Chondrocyte (in vitro differentiated cells): ENCODE measurements at places on chromosomes 7 and 10. TPM values are rescaled to one million over a fixed set of nuclear protein-coding genes. Genes with fewer than 3 reads are reported as not detected.

GRCh38 chr7:26292768-26293560 is 1.3 kb downstream of the SNX10 start:
- no peak for DNase-seq

DNA sequence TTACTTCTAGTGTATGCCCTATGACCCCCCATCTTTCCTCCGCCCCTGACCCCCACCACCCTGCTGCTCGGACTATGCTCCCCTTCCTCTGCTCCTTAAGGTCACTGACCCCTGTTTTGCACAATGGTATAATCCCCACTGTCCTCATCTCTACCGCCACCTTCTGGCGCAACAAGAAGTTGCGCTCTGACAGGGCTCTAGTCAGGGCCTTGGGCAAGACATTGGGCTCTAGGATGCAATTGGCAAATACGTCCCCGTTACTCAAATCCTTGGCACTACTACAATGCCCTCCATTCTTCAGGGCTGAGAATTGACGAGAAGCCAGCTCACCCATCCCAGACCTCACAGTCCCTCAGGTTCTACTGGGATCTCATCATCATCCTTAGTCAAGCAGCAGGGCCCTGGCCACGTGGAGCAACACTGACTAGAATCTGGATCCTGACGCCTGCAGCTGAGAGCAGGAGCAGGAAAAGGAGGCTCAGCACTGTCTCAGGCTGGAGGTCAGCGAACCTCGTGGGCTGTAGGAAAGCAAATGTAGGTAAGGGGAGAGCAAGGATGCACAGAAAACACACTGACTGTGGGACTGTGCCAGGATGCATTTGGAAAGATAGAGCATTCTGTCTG is 10.6 kb downstream of the LRIT2 start:
- no peak for DNase-seq

GRCh38 chr7:22255342-22255741 is 101.6 kb downstream of the RAPGEF5 start:
- DNase-seq, result no peak

DNA sequence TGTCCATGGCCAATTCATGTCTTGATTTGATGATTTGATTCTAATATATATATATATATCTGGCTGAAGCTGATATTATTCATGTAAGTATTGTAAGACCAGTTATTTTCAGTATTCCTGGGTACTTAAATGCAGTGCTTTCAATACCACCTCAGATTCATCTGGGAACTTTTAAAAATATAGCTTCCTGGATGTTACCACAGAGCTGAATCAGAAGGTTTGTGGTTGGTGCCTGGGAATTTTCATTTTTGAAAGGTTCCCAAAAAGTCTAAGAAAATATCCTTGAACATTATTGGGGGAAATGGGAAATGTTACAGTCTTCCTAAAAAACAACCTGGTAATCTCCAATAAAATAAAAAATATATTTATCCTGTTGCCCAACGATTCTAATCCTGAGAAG is 10.7 kb upstream of the PPP3CB start:
- DNase-seq, result no peak

GRCh38 chr7:7719236-7719635 is 829 bp upstream of the RPA3 start:
- DNase-seq, result no peak

DNA sequence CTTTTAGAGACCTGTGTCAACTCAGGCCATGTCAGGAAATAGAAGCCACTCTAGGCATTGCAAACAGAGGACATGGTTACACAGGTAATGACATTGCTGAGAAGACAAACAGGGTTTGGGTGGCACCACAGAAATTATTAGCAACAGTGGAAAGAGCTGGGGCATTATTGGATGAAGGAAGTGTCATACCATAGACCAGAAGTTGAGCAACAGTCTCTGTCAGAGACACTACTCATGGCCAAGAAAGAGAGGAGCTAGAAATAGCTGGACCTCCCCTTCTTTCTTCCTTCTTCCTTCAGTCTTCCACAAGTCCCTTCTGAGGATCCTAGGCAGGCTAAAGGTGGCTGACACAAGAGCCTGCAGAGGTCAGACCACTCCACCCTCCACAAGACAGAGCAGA is 4.2 kb upstream of the LIPA start:
- no peak for DNase-seq

DNA sequence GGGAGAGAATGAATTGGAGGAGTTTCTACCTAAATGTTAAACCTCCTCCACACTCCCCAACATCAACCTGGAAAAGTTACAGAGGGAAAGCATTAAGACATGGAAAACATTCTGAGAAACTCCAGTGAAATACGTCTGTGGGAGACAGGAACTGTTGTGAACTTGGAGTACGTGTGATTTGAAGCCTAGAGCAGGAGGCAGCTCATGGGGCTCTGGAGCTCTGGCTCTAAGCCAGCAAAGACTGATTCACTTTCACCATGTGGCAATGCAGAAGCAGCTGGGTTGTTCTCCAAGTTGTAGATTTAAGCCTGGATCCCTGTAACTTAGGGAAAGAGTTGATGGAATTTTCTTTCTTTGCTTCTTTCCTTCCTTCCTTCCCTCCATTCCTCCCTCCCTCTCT is 503.2 kb downstream of the NRG3 start:
- no peak for DNase-seq

DNA sequence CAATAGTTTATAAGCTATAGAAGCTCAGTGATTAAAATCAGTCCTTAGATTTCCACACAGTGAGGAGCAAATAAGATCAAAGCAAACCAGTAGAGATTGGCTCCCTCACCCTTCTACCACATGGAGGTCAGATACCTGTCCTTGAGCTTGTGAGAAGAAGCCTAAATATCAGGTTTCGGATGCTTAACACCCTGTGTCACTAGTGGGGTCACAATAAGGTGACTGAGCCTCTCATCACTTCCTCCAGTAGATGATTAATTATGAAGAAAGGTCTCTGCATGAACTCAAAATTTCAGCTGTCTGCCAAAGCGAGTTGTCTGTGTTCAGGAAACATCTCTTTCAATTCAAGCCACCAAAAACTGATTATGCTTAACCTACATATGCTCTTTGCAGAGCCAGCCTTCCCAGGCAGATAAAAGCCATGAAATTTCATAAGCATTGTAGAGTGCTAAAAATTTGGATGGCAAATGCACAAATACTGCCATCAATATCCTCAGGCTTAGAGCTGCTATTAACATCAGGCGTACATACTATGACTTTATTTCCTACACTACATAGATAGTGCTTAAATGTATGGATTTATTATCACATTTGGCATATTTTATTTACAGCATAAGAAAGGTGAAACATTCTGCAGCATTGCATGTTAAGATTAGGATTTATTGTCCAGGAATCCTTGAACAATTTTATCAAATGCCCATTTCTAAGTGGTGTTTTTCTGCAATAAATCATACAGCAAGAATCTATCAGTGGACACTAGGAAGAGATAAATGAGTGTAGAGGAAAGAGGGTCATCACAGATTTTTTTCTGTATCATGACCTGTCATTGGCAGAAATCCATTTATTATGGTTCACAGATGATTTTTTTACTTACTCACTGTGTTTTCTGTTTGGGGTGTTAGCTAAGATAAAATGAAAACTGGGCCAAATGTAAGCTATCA is 285.1 kb upstream of the SP8 start:
- no peak for DNase-seq

- DNase-seq, result no peak
Observed at GRCh38 chr10:120580918-120581895, 124.2 kb downstream of the PLPP4 start.

GRCh38 chr7:70763961-70764691 is 367.8 kb upstream of the GALNT17 start:
- no peak for DNase-seq

DNA sequence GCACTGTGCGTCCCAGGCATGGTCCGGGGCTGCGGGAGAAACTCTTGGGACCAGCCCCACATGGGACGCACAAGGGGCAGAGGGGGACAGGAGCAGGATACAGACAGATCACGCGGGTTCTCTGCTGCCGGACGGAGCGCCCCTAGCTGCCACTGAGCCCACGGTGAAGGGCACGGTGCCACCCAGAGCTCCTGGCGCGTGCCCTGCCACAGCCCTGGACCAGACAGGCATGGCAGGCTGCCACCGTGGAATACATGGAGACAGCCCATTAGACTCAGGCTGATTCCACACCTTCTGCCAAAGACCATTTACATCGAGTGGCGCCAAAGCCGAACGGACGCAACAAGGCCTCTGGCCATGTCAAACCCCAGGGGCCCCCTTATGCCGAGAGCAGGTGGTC is 90.4 kb downstream of the MAD1L1 start:
- no peak for DNase-seq

DNA sequence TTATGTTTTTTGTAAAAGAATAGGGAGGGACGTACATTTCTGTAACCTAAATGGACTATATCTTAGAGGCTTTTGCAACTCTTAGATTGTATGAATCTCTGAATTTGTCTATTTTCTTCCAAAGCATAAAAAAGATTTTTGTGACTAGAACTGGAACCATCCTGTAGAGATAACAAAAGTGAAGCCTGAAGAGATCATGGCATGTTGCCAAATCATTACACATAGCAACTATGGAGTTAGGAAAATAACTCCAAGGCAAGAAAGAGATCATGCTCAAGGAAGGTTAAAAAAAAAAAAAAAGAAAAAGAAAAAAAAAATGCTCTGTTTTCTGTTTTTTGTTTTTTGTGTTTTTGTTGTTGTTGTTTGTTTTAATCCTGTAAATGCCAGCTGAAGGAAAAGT is 567.7 kb upstream of the ZWINT start:
- no peak for DNase-seq

- DNase-seq, result no peak
Observed at GRCh38 chr10:23448802-23449570, 10.1 kb downstream of the OTUD1 start.

DNA sequence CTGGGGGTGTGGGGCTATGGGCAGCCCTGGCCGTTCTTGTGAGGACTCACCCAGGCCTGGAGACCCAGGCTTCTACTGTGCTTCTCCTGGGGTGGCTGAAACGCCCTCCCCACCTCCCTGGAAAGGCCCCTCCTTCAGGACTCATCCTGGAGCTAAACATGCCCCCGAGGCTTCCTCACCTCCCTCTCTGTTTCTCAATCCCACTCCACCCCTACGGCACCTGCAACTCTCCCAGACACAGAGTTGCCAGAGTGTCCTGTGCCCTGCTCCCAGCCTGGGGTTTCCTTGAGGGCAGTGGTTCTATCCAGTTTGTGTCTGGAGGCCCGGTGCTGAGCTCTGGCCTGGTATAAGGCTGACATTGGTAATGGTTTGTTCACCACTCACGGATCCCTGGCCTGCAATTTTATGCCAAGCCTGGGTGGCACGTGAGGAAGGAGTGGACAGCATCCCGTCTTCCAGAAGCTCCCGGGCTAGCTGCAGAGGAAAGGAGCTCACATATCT is 68.0 kb downstream of the GRID1 start:
- DNase-seq, result peak; percentile 64

DNA sequence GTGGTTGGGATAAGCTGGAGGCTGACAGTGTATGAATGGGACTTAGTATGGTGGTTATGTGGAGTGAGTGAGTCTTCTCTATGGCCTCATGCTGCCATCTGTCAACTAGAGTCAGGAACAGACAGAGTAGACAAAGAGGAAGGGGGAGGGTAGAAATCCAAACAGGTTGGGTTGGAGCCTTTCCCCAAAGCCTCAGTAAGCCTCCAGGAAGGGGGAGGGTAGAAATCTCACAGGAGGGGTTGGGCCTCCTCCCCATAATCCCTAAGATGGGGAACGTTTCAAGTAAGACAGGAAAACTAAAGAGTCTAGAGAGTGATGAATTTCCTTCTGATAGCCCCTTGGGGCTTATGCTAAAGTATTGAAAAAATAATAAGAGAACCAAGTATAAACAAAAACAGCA is 2.0 kb upstream of the AKR1B15 start:
- no peak for DNase-seq

GRCh38 chr7:158383665-158384064 is 204.0 kb downstream of the PTPRN2 start:
- no peak for DNase-seq

DNA sequence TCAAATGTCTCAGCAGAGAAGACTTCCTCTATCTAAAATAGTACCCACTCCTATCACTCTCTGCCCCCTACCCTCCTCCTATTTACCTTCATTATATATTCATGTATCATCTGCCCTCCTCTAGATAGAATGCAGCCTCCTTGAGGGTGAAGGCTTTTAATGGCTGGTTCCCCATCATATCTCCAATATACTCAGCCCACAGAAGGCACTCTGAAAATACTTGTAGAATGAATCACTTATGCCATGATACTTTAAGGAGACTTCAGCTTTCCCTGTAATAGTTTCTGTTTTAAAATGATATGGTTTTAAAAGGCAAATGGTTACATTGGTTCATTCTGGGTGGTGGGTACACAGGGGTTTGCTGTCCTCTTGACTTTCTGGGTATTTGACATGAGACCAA is 25.3 kb downstream of the GFRA1 start:
- no peak for DNase-seq

- DNase-seq, result peak; percentile 88
Observed at GRCh38 chr7:139035586-139036353, at the start of gene ZC3HAV1L. ZC3HAV1L (minus strand) TSS chr7:139036042; CDS start chr7:139036017, 25 bp downstream.

GRCh38 chr7:21185653-21186265 is 242.1 kb upstream of the SP4 start:
- DNase-seq, result no peak

DNA sequence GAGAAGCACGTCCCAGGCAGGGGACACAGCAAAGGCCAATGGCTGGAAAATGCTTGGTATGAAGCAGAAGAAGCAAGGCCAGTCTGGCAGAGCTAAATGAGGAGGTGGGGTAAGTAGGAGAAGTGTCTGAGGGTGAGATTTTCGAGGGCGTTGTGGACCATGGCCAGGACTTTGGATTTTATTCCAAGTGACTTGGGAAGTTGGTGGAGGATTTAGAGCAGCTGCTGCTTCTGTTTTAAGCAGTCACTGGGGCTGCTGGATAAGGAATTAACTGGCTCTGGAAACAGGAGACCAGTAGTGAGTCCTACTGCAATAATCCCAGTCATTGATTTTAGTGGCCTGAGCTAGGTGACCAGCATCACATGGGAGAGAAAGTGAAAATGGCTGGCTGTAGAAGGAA is 67.6 kb upstream of the GSDME start:
- DNase-seq, result no peak

DNA sequence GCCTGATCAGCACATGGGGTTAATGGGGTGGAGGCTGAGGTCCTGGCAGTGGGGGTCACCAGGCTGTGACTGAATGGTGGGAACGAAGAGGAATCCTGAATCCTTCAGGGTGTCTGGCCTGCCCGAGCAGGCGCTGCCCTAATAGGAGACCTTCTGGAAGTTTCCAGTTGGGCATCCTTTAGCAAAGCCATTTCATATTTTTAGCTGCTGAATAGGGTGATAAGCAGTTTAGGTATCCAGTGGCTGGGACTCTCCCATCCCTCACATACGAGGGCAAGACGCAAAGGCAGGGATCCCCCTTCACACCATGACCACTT is 159.3 kb downstream of the SH3PXD2A start:
- DNase-seq, result no peak

DNA sequence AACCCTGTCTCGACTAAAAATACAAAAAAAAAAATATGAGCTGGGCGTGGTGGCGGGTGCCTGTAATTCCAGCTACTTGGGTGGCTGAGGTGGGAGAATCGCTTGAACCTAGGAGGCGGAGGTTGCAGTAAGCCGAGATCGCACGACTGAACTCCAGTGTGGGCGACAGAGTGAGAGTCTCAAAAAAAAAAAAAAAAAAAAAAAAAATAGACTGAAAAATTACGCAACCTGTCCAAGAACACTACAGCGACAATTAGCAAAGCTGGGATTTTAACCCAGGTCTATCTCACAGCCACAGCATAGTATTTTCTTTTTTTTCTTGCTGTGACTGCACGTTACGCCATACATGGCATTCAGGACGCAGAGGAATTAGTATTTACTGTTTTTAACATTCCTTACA is 1.1 kb upstream of the RABGEF1 start:
- no peak for DNase-seq

The MRLN gene
- total RNA-seq, result not detected in 3 replicates

The CCT6A gene
- total RNA-seq, result 97.2 to 123 TPM (median 101 TPM) in 3 replicates

The GHRHR gene
- total RNA-seq, result not detected in 3 replicates

The PPP1R3A gene
- total RNA-seq, result 0.29 to 0.54 TPM (median 0.45 TPM) in 3 replicates

The SPDYE2 gene
- total RNA-seq, result not detected in 3 replicates

The GBX1 gene
- not detected in 3 replicates for total RNA-seq

The ALDH18A1 gene
- total RNA-seq, result 132 to 200 TPM (median 134 TPM) in 3 replicates
